ENCODE measurements at places on chromosomes 3 and 15.

GRCh38 chr3:147574621-147575020, 165.5 kb downstream of the ZIC1 start:
- no peaks in the 10 kb centered on the region for H3K27me3 ChIP-seq
- H3K36me3 ChIP-seq = no peaks in the 10 kb centered on the region
- H3K4me3 ChIP-seq = no peak overlapping the region
- H3K27ac ChIP-seq = no peak overlapping the region
- H3K4me1 ChIP-seq = no peaks in the 10 kb centered on the region
- no peak for DNase-seq

DNA sequence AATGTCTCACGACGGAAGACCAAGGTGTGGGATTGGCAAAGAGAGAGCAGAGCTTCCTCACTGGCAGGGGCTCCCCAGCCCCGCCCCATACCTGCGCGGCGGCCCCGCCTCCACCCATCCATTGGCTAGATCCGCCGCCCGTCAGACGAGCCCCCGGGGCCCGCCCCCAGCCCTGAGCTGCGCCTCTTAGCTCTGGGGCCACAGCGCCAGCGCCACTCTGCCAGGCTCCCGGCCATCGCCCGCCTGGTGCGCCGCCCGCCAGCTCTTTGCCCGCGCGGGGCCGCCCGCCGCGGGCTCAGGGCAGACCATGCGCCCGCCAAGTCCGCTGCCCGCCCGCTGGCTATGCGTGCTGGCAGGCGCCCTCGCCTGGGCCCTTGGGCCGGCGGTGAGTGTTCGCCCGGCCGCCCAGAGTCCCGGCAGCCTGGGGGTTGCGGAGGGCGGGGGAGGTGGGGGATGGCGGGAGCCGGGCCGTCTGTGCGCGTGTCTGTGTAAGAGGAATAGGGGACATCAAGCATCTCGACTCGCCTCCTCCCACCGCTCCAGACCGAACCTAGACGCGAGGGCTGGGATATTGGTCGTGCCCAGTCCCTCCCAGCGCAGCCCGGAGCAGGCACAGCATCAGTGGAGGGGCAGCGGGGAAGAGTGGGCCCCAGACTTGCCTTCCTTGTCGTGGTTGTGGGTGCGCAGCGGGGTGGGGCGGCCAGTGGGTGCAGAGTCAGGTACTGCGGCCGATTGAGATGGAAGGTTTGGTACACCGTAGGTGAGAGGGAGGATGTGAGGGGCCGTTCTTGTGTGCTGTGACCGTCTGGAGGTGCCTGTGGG, at the start of gene VIPR1:
TSS of gene VIPR1 (plus strand) at position 215 of the 822 bp plus-strand sequence. CDS start at position 308, 93 bp downstream.
- DNase-seq = no peak
- no peaks in the 10 kb centered on the region for H3K36me3 ChIP-seq
- H3K27ac ChIP-seq = peak within 1 kb of the TSS; percentile 33
- H3K4me1 ChIP-seq = peaks cover 12% of the 10 kb centered on the region

GRCh38 chr15:45499426-45499825, 23.1 kb downstream of the SLC30A4 start:
- no peaks in the 10 kb centered on the region for H3K27me3 ChIP-seq
- no peak for DNase-seq
- H3K4me1 ChIP-seq = no peaks in the 10 kb centered on the region
- H3K27ac ChIP-seq = no peak overlapping the region

DNA sequence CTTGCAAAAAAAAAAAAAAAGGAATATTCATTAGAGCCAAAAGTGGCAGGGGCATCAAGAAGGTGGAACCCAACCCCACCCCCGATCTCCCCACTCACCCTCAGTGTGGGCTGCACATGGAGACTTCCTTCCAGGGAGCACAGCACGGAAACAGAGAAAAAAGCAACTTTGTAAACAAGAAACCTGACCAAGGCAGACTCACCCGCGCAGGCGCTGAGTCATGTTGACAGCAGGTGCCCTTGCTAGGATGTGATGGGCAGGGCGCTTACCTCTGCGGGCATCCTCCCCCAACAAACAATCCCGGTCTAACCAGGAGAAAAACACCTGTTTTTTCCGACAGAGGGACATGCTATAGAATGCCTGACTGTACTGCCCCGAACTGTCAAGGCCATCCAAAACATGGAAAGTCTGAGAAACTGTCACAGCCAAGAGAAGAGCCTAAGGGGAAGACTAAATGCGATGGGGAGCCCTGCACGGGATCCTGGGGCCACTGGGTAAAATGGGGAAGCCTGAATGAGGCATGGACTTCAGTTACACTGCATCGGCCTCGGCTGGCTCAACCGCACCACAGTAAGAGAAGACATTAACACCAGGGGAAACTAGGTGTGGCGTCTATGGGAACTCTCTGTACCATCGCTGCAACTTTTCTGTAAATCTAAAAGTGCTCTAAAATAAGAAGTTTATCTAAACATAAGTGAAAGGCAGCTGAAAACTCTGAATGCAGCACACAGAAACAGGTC, 66.7 kb upstream of the GATA2 start:
- DNase-seq = no peak
- H3K4me1 ChIP-seq = no peaks in the 10 kb centered on the region
- H3K36me3 ChIP-seq = no peaks in the 10 kb centered on the region
- H3K4me3 ChIP-seq = no peak overlapping the region
- no peak overlapping the region for H3K27ac ChIP-seq

DNA sequence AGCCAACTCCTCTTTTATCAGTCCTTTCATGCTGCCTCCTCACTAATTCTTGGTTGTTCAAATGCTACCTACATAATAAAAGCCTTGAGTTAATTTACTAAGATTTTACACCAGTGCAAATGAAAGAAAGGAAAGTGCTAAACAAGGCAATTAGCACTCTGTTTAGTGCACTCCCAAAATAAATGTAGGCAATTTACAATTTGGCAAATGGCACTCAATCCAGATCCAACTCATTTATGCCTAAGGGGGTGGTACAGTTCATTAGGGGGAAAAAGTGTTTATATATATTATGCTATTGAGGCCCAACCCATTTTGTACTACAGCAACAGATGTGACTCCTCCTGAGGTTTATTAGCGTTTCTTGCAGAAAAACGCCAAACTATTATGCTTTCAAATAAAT, 370.1 kb downstream of the NR2F2 start:
- no peak overlapping the region for H3K4me3 ChIP-seq
- DNase-seq = no peak
- no peaks in the 10 kb centered on the region for H3K4me1 ChIP-seq
- no peaks in the 10 kb centered on the region for H3K36me3 ChIP-seq
- no peak overlapping the region for H3K27ac ChIP-seq

GRCh38 chr3:129688271-129688895, 81.9 kb upstream of the PLXND1 start:
- peak overlapping the region; percentile 63 for H3K27ac ChIP-seq
- H3K27me3 ChIP-seq = no peaks in the 10 kb centered on the region
- no peaks in the 10 kb centered on the region for H3K4me1 ChIP-seq
- H3K4me3 ChIP-seq = peak overlapping the region; percentile 23
- DNase-seq = peak; percentile 25

- no peak overlapping the region for H3K27ac ChIP-seq
- no peaks in the 10 kb centered on the region for H3K27me3 ChIP-seq
- H3K4me1 ChIP-seq = peaks cover 12% of the 10 kb centered on the region
- DNase-seq = no peak
Measured at GRCh38 chr3:149506540-149506939, 32.0 kb downstream of the TM4SF4 start.

GRCh38 chr15:73906346-73907034, 19.8 kb upstream of the LOXL1 start:
- H3K4me3 ChIP-seq = no peak overlapping the region
- no peaks in the 10 kb centered on the region for H3K36me3 ChIP-seq
- no peaks in the 10 kb centered on the region for H3K4me1 ChIP-seq
- H3K27me3 ChIP-seq = no peaks in the 10 kb centered on the region

- H3K4me3 ChIP-seq = no peak overlapping the region
- H3K27me3 ChIP-seq = no peaks in the 10 kb centered on the region
- peaks cover 4% of the 10 kb centered on the region for H3K4me1 ChIP-seq
- DNase-seq = no peak
Measured at GRCh38 chr15:67201136-67201535, 53.3 kb downstream of the AAGAB start.

DNA sequence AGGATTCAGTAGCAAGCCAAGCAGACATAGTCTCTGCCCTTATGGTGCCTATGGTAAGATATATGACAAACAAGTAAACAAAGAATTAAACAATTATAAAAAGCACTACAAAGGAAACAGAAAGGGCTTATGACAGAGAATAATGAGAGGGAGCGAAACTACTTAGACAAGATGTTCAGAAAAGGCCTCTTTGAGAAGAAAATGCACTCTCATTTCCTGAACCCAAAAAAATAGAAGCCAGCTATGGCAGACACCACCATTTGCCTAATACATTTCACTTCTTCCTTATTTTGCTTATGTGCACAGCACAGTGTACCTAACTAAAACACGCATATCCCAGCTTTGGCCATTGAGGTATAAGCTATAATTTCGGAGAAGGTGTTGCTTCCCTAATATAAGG, 465.5 kb upstream of the PPP2R3A start:
- no peak overlapping the region for H3K4me3 ChIP-seq
- H3K27me3 ChIP-seq = no peaks in the 10 kb centered on the region
- no peak overlapping the region for H3K27ac ChIP-seq
- H3K36me3 ChIP-seq = no peaks in the 10 kb centered on the region

- no peak for DNase-seq
- no peak overlapping the region for H3K27ac ChIP-seq
- no peak overlapping the region for H3K4me3 ChIP-seq
- no peaks in the 10 kb centered on the region for H3K4me1 ChIP-seq
- no peaks in the 10 kb centered on the region for H3K27me3 ChIP-seq
Measured at GRCh38 chr3:159236321-159236720, 434.5 kb downstream of the MFSD1 start.

DNA sequence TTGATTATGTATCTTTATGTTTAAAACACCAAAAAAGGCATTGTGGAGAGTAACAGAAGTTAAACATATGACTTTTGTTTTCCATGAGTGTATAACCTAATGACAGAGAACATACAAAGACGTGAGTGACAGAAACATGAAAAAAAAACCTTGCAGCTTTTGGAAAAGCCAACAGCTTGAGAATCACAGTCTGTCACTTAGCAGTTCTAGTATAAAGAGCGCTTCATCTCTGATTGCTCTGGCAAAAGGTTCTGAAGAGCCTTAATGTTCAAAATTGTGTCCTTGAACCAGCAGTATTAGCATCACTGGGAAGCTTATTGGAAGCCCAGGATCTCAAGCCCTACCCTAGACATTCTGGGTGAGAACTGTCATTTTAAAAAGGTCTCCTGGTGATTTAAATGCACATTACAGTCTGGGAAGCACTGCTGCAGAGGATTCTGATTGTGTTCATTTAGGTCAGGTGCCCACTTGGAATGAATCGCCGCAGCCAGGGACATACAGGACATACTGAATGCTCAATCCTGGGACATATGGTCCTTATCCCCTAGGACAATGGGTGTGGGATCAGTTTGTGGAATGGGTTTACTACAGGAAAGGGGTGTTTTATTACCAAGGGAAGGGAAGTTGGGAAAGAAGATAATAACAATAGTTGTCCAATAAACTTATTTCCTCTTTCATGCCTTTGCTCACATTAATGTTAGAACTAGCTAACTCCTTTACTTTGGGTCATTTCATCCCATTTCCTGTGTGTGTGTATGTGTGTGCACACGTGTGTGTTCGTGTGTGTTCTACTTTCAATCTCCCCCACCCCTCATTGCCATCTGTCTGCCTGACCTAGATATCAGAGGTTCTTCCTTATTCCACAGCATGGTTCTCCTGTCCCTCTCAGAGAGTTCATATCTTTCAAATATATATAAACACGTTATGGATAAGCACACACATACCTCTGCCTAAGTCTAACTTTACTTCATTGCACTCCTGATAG, 55.0 kb downstream of the LRRC49 start:
- no peak for DNase-seq
- H3K4me1 ChIP-seq = no peaks in the 10 kb centered on the region
- no peaks in the 10 kb centered on the region for H3K27me3 ChIP-seq
- no peaks in the 10 kb centered on the region for H3K36me3 ChIP-seq

DNA sequence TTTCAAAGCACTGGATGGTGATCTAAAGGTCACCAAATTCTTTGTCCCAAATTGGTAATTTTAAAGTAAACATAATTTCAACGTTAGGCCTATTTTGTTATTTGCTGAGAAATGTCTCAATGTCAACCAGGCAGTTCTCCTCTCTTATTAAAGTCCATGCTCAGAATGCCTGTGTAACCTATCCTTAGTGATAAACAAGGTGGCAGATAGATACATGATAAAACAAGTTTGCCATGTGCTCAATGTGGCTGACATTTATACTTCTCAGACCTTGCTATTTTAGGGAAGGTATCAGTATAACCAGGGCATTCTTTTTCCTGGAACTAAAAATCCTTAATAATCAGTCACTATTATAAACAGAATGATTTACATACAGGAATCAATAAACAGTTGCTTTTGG, 8.5 kb downstream of the MBNL1 start:
- H3K27me3 ChIP-seq = no peaks in the 10 kb centered on the region
- H3K27ac ChIP-seq = peak overlapping the region; percentile 58
- peaks cover 87% of the 10 kb centered on the region for H3K4me1 ChIP-seq
- no peaks in the 10 kb centered on the region for H3K36me3 ChIP-seq
- H3K4me3 ChIP-seq = no peak overlapping the region

- no peak overlapping the region for H3K4me3 ChIP-seq
- H3K27me3 ChIP-seq = no peaks in the 10 kb centered on the region
- no peak for DNase-seq
- no peak overlapping the region for H3K27ac ChIP-seq
Measured at GRCh38 chr3:197038679-197039462, 9.3 kb upstream of the MELTF start.

DNA sequence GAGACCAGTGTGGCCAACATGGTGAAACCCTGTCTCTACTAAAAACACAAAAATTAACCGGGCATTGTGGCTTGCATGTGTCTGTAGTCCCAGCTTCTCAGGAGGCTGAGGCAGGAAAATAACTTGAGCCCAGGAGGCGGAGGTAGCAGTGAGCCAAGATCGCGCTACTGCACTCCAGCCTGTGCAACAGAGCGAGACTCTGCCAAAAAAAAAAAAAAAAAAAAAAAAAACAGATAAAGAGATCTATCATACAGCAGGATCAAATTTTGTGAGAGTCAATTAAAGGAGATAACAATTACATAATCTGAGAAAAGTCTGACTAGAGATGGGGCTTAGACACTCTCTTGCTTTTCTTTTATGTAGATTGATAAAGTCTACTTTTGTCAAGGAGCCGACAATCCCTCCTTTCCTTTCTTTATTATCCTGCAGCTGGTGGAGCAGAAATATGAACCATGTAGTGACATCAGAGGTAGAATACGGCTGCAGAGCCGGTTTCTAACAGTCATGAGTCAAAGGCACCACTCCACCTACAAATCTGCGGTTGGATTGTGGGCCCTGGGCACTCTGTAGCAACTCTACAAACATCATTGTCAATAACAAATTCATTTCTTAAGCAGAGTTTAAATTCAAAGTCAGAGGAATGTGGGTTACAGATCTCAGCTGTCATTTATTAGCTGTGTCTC, 9.0 kb downstream of the C2CD4A start:
- no peaks in the 10 kb centered on the region for H3K27me3 ChIP-seq
- H3K4me3 ChIP-seq = no peak overlapping the region
- no peak for DNase-seq
- no peaks in the 10 kb centered on the region for H3K36me3 ChIP-seq

- H3K36me3 ChIP-seq = no peaks in the 10 kb centered on the region
- H3K4me1 ChIP-seq = no peaks in the 10 kb centered on the region
- H3K27me3 ChIP-seq = no peaks in the 10 kb centered on the region
- no peak overlapping the region for H3K4me3 ChIP-seq
Measured at GRCh38 chr3:150483226-150483625, 63.1 kb downstream of the SERP1 start.

GRCh38 chr3:45011756-45012508, 14.2 kb upstream of the CLEC3B start:
- H3K27me3 ChIP-seq = no peaks in the 10 kb centered on the region
- H3K4me1 ChIP-seq = peaks cover 6% of the 10 kb centered on the region
- peak overlapping the region; percentile 85 for H3K27ac ChIP-seq
- peaks cover 49% of the 10 kb centered on the region for H3K36me3 ChIP-seq
- no peak for DNase-seq
